ENCODE measurements at places on chromosomes 16 and 17.

DNA sequence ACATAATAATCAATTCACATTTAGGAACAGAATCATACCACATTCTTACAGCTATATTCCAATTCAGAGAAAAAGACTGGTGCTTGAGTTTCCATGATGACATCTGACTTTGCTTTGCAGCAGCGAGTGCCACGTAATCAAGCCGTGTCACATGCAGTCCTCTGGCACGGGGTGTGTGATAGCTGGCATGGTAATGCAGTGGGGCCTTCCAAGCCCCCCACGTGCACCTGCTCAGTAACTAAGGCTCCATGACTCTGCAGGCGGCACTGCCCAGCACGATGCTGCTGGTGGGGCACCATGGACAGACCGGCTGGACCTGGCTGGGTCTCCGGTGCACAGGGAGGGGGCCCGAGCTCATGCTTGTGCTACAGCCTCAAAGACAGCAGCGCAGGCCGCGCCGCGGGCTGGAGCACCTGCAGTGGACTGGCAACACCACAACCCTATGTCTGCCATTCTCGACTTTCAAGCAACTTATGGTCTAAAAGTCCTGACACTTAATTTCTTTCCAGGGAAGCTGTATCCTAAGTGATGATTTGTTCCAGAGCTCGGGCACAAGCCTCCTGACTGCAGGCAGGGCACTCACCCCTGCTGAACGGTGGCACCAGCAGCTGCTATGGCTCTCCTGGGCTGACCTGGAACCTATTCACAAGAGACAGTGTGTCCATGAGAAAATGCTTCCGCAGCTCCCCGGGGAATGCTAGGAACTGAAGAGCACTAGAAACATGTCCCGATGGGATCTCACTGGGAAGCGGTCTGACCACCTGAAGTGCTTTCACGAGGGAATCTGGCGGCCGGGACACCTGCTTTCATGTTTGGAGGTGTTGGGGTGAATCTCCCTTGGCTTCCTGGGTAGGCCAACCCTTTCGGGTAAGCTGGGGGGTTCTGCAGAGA is 99.5 kb upstream of the DNAH17 start:
- no peak for DNase-seq

GRCh38 chr16:88747588-88748301 is 37.3 kb downstream of the PIEZO1 start:
- DNase-seq: no peak

- DNase-seq: no peak
These were observed 12.2 kb upstream of the METRNL start for GRCh38 chr17:83067071-83067717.

GRCh38 chr16:4010225-4011158 is 105.8 kb downstream of the ADCY9 start:
- no peak for DNase-seq

GRCh38 chr17:57035971-57036481 is 49.0 kb upstream of the AKAP1 start:
- no peak for DNase-seq

GRCh38 chr17:81676906-81677305 is 6.7 kb downstream of the ARL16 start:
- no peak for DNase-seq

GRCh38 chr16:11361701-11362451 is 16.6 kb downstream of the RMI2 start:
- no peak for DNase-seq

DNA sequence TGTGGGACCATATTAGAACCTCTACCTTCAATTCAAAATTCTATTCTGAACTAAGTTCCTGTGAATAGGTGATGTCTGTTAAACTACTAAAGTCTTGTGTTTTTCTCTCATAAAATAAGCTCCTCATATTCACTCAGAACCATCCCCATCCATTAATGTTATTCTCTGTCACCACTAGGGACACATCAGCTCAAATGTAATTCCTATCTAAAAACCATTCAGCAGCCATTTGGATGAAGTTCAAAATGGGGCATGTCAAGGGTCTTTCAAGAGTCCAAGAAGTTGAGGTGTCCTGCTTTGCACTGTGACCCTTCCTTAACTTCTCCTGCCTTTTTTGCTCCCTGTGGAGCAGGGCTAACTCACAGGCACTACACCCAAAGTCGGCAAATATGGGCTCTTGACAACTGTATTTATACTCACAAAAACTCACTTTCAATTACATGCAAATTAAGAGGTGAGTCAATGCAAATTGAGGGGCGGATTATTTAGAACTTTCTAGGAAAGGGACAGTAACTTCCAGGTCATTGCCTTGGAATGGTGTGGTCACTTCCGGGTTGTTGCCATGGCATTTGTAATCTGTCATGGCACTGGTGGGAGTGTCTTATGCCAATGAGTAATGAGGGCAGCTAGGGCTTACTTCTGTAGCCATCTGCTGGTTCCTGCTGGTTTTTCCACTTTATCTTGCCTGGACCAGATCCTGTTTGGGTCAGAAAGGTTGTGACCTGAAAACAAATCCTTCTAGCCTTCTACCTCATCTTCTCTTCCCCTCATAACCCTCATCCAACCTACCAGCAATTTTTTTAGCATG is 128.2 kb upstream of the COX10 start:
- DNase-seq: peak; percentile 53

GRCh38 chr17:21125862-21126261 is 902 bp upstream of the DHRS7B start:
- no peak for DNase-seq

DNA sequence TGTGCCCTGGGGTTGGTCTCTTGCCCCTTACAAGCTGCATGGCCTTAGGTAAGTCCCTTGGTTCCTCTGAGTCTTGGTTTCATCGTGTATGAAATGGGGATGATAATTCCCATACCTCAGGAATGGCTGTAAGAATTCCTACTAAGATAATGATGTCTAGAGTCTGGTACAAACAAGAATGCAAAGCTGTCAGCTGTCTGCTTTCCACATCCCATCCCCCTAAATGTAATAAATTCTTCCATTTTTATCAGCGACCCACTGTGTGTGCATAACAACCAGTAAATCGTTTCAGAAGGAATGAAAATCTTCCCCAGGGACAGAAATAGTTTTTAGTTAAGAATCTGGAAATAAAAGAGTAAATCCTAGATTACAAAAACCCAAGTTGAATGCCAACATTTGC is 95.4 kb downstream of the CPPED1 start:
- no peak for DNase-seq

- DNase-seq: peak; percentile 38
These were observed 465.4 kb downstream of the CDH11 start for GRCh38 chr16:64656471-64656870.

- no peak for DNase-seq
These were observed 953 bp upstream of the NECAB2 start for GRCh38 chr16:83967091-83967490.

DNA sequence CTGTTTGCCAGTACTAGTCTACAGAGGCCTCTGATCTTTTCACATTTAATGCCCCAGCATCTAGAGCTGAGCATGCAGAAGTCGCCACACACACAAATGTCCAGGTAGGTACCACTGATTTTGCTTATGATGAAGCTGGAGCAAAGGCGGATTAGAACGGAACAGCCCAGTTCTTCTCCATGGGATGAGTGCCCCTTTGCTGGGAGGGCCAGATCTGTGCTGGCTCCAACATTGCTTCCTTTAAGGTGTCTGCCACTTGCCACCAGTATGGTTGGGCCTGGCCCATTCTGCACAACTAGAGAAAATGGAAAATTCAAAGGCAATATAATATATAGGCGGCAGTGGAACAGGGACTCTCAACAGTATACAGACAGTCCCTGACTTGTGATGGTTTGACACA is 2.2 kb upstream of the MNT start:
- no peak for DNase-seq

GRCh38 chr16:79336437-79337229 is 263.9 kb downstream of the MAF start:
- no peak for DNase-seq

DNA sequence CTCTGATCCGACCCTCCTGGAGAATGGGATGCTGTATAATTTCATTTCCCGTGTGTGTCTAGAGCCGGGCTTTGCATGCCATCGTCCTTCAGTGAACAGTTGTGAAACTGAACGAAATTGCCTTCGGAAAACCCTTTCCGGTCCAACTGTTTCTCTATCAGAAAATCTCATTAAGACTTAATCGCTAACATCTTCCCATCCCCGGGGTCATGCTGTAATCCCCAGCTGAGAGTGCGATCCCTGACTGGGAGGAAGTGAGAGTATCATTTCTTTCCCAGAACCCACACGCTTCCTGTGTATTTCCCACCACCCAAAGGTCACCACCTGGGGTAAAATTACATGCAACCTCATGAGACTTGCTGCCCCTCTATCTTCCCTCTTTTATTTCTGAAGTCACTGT is 75.6 kb upstream of the RBFOX1 start:
- no peak for DNase-seq

GRCh38 chr16:17313085-17313611 is 157.6 kb downstream of the XYLT1 start:
- DNase-seq: peak; percentile 60

- DNase-seq: no peak
These were observed 158.1 kb downstream of the ZNF423 start for GRCh38 chr16:49697631-49698452.

GRCh38 chr17:79053251-79053925 is 21.2 kb upstream of the ENGASE start:
- peak; percentile 56 for DNase-seq

DNA sequence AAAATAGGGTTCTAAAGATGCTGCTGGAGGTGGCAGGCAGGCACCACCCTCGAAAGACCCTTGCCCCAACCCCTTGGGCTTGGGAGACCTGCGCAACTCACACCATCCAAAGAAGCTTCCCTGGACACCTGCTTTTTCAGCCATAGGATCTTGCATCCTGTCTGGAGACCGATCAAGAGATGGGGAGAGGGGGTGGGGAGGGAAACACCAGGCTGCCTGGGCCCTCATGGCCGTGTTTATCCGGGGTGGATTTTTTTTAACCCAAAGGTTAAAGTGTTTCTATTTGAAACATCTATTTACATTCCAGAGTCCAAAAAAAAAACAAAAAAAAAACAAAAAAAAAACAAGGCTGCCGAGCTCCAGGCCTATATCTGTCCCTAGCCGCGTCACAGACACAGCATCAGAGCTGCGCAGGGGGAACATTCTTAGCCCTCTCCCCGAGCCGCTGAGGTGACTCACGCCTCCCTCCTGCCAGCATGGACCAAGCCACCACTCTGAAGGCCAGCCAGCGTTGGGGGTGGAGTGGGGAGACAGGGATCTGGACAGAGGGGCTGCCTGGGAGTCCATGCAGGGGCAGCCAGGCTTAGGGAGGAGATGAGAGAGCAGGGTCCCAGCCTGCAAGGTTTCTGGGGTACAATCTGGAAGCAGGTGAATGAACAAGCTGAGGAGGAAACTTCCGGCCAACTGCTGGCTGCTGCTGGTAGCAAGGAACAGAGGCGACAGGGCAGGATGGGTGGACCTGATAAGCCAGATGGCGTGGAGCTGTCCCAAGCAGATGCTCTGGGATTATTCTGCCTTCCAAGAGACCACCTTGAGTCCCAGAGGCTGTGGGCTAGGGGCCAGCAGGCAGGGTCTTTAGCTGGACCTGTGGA is 14.8 kb downstream of the HDAC5 start:
- peak; percentile 99 for DNase-seq

- DNase-seq: peak; percentile 42
These were observed 4.5 kb downstream of the ALKBH5 start for GRCh38 chr17:18187821-18188761.

DNA sequence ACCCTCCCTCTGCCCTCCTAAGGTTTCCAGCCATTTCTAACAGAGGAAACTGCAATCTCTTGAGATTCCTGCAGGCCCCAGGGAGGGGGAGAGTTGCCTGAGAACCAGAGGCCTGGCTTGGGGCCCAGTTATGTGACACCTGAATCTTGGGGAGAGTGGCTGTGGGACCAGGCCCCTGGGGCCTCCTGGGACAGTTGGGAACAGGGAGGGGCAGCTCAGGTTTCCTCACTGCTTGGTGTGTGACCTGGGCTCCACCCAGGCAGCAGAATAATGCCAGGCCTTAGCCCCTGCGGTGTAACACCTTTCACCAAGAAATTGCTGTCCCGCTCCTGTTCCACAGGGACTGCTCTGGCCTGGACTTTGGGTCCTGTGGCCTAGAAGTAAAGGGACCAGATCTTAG is 44.3 kb upstream of the CRHR1 start:
- DNase-seq: no peak

- peak; percentile 44 for DNase-seq
These were observed 242.1 kb upstream of the DYNLRB2 start for GRCh38 chr16:80298676-80299075.

DNA sequence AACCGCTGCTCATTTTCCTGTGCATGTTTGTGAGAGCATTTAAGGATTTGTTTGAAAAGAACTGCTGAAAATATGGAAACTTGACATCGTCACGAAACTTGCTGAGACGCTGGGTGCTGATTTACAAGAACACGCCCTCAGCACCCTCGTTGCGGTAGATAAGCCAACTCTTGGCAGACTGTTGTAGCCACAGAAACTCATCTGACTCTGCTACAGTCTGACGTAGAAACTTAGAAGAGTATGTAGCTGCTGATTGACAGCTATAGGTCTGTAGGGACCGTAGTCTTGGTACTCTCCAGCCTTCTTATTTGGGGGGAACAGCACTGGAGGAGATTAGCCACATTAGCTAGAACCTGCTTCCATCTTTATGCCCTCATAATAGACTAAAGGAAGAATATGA is 36.1 kb upstream of the MYH2 start:
- DNase-seq: no peak

DNA sequence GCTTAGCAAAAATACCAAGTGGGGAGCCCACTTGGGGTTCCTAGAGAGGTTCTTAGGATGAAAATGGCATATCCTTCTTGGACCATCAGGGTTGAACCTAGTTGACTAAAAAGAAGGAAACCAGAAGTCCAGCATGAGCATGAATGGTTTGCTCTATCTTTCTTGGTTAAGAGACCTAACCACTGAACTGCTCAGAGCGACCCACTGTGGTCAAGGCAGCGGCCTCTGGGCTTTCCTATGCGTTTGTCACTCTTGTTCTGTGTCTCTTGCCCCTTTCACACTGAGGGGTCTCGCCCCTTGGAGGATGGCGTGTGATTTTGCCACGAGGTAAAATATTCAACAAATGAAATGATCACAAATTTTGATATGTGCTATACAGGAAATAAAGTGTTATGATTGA is 526 bp upstream of the BORCS6 start:
- DNase-seq: no peak

DNA sequence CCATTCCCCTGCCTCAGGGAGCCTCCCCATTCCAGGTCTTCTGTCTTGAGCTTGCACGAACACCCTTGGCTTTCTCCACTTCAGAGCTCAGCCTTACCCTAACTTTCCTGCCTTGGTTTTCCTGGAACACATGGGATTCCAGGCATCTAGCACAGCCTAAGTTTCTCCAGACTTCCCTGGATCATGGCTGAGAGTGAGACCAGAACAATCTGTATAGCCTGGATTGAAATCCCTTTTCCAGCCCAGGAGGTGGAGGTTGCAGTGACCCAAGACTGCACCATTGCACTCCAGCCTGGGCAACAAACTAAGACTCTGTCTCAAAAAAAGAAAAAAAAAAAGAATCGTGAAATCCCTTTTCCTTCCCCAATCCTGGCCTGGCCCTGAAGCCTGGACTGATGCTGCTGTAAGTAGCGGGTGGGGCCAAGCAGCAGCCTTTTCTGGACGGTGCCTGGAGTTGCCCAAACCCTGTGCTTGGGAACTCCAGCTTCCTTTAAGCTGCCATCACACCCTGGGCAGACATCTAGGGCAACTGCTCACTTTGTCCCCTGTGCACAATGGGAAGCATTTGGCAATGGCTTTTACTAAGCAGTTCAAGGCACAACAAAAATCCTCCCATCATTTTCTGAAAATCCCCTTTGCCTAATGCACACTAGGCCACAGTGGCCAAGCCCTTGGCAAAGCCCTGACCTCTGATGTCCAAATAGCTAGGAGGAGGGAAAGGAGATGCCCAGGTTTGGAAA is 12.0 kb upstream of the SLC16A5 start:
- no peak for DNase-seq
